Inflammatory macrophage treated with lipopolysaccharide for 1 hour (primary cell): ENCODE measurements at places on chromosomes 4 and X.

DNA sequence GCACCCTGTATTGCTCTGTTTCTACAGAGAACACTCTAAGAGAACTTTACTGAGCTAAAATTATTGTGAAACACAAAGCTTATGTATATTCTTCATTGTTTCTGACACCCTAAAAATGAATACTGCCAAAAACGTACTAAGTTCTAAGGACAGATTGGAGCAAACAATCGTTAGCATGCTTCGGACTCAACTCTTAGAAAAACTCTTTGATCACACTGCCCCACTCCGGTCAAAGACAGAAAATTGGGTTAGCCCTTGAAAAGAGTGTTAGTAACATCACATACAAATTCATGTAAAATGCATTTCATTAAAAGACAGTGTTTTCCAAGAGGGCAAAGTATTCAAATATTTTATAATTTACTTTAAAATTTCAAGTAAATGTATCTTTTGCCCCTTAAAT, 177.4 kb downstream of the DCHS2 start:
- no peak for DNase-seq

DNA sequence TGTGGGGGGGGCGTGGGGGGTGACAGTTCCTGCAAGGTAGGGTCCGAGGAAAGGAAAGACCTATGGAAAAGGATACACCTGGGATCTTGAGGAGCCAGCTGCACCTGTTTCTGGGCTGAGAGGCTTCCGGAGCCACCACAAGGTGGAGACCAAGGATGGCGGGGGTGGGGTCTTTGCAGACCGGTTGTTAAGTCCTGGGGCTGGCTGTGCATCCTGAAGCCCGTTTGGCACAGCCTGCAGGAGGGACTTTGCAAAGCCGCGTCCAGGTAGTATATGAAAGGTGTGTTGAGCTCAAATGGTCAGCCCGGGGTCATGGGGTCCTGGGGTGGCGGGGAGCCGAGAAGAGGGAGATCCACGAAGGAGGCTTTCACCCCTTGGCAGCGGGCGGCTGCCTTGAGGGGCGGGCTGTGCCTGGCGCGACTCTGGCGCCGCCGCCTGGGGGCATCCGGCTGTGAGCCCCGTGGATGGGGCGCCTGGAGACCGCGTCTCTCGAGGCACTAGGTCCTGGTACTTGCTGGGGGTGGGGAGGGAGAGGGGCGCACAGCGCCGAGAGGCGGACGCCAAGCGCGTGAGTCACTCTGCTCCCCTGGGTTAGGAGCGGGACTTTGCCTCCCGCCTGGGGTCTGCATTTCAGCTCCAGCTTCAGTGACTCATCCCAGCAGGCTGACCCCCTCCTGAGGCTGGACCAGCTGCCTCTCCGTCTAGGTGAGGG, 58.2 kb upstream of the DYNLT3 start:
- no peak for DNase-seq

DNA sequence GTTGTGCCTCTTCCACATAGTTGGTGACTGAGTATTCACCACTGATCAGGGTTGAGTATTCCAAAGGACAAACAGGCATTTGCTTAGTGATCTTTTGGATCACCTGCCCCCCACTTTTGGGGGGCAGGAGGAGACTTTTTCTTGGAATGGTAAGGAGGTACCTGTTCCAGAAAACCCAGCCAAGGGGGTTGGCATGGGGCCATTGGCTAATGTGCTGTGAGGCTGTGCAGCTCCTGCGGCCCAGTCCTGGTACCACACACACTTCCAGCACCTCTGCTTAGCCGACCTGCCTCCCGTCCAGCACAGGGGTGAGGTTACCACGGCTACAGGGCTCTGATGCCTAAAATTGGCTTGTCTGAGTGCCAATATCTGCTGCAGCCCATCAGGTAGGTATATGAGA, 40.1 kb upstream of the MGST2 start:
- no peak for DNase-seq

GRCh38 chr4:186068581-186069348, at the start of gene TLR3:
Gene TLR3 (plus strand): TSS chr4:186069156. CDS start chr4:186076620, 7,464 bp downstream.
- peak; percentile 60 for DNase-seq

GRCh38 chr4:94354474-94354896, 11.8 kb upstream of the HPGDS start:
- peak; percentile 25 for DNase-seq

GRCh38 chr4:66647476-66647875, 897.8 kb downstream of the CENPC start:
- no peak for DNase-seq

DNA sequence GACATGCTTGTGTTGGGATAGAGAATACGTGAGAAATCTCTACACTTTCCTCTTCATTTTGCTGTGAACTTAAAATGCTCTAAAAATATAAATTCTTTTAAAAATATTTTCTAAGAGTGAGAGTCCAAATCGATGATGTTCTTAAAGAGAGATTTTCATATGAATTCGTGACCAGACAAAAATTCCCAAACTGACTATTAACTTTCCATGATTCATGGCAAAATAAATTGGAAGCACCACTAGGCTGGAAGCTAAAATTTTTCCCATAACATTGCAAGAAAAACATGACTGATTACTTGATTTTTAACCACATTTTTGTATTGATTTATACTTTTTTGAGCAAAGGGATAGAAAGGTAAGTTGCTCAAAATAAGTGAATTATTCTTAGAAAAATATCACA, 201.1 kb downstream of the ANTXR2 start:
- no peak for DNase-seq

DNA sequence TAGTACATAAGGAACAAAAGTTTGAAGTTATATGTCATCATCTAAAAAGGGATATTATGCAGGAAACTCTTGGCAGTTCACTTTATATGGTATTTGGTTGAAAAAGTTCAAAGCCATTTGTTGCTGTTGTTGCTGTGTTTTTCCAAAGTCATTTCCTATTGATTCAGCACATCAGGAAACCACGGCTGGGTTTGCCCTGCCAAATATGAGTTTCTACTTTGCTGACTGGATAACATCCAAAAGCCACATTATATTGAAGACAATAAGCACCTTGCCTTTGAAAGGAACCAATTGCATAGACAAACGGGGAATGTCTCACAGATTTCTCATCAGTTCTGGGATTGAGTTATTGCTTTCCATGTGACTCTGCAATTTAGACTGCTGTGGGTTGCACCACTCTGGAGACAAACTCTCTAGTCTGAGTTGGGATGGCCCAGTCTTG, 206.1 kb downstream of the SLC39A8 start:
- no peak for DNase-seq

GRCh38 chrX:19990151-19990555, 708 bp downstream of the BCLAF3 start:
- DNase-seq: no peak

- DNase-seq: no peak
Observed at GRCh38 chrX:107713203-107713542, 62.4 kb downstream of the TSC22D3 start.

- no peak for DNase-seq
Observed at GRCh38 chr4:70280567-70280966, 38.2 kb downstream of the CSN3 start.

GRCh38 chr4:165502916-165503907, 124.4 kb downstream of the CPE start:
- peak; percentile 3 for DNase-seq

DNA sequence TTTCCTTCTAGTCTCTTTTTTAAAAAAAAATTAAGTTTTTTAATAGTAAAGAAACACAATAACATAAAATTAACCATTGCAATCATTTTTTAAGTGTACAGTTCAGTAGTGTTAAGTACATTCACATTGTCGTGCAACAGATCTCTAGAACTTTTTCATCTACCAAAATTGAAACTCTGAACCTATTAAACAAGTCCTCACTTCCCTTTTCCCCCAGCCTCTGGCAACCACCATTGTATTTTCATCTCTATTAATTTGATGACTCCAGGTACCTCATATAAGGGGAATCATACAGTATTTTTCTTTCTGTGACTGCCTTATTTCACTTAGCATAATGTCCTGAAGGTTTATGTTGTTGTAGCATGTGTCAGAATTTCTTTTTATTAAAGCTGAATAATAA, 31.8 kb downstream of the MSL3 start:
- DNase-seq: no peak

DNA sequence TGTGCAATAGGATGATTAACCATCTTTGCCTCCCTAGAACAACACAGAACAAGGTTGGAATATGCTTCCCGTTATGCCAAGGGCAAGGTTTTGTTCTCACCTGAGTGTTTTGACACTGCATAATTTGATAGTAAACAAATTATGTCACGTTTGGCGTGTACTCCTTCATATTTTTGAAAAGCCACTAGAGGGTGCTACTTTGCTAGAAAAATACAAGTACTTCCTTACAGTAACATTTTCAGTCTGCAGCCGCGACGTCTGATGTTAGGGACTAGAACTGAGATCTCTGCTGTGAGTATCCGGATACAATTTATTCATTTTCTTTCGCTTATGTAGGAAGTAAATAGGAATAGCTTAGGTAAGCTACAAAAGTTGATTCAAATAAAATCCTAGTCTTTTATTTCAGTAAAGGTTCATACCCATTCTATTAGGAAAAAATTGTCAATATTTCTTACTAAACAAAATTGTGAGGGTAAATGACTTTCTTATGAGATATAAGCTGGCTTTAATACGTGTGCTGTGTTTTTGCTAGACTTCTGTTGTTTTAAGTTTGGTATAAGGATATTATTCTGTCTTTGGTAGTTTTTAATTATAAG, 181.1 kb upstream of the WDFY3 start:
- peak; percentile 75 for DNase-seq

GRCh38 chr4:120263618-120264017, 197.0 kb upstream of the MAD2L1 start:
- DNase-seq: no peak

- no peak for DNase-seq
Observed at GRCh38 chr4:156191044-156191781, 237.5 kb upstream of the CTSO start.

DNA sequence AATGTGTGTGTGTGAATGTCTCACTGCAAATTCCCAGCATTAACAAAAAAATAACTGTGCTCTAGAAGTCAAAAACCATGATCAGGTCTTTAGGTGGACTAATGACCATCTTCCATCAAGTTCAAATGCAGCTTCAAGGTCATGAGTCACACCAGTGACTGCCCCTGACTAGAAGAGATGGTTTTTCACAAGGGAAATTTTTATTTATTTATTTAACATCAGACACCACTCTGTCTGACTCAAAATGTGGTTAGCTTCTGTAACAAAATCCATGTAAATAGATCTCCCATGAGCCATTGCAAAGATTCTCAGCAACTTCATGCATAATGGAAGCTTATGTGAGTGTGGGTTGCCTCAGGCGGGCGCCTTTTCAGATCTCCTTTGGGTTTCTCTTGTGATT, 219.2 kb downstream of the KIT start:
- DNase-seq: no peak

DNA sequence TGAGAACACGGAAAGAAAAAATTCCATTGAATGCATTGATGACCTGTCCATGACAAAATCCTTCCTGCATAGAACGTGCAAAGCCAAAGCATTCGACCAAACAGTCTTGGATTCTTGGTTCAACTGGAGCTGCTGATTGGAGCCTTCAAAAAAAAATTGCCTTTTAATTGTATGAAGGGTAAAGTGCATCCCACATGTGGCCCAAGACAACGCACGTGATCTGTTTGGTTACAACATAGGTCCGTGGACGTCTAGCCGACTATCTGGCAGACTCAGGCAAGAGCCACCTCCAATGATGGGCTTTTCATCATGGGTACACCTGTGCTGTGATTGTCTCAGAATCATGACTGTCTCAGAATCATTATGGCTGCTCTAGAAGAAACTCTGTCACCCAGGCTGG, 52.3 kb downstream of the SHOX start:
- DNase-seq: no peak

DNA sequence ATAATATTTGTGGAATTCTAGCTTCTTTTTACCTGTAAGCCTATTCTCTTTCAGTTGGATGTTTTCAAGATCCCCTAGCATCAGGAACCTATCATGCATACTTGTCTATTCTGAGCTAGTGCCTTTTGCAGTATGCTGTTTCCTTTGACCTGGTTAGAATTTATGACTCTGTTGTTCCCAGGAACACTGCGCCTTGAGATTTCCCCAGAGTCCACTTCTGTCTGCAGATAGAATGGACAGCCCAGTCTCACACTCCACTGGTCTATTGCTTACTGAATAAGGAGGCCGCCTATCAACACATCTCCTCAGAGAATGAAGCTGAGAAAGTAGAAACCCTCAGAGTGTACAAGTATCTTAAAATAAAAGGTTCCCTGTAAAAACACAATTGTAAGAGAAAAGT, 465.1 kb upstream of the GALNTL6 start:
- no peak for DNase-seq

GRCh38 chr4:100428051-100428450, 89.8 kb downstream of the EMCN start:
- no peak for DNase-seq

DNA sequence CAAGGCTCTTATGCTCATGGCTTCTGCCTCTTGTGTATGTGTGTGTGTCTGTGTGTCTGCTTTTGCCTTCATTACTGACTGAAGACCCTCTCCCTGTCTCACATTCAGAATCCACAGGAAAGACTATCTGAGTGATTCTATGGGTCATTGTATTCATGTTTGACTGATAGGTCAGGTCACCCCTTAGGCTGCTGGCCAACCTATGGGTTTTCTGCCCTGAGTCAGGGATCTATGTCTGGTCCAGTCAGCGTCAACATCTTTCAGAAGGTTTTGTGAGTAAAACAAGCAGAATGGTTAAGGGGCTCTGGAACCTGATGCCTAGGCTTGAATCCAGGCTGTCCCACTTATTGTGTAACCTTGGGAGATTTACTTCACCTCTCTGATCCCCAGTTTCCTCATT, 30.5 kb downstream of the NHSL2 start:
- no peak for DNase-seq

DNA sequence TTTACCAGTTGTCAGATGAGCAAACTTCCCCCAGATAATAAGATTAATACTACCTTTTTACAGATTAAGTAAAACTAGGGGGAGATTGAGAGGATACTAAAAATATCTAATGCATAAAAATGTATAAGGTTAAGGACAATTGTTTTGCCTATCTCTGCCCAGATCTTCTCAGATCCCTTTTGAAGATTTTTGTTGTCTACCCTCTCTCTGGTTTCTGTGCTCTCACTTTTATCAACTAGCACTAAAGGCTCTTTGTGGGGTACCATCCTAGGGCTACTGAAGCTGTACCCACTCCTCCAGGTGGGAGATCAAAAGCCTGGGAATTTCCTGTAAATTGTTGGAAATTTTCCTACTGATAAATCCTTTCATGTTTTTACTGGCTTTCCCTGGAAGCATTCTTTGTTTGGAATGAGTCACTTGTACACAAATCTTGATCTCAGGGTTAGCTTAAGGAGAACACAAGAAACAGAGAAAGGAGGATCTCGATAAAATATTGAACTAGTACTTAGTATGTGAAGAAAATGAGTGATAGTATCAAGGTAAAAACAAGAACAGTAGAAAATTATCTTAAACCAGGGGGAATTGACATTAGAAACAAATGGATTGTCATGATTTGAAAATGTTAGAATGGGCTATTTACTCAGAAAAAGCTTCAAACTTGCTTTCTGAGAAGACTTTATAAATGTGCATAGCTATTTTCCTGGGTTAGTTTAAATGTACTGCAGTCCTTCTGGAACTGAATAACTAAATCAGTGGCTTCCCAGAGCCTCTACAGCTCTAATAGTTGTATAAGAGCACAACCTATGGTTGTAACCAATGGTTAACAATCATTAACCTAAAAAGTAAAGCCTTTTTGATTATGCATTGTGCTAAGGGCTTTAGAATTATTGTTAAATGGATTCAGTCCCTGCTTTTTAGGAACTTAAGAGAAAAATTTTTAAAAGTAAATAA, 679.9 kb upstream of the MAGEB2 start:
- no peak for DNase-seq
